Stimulated activated CD8-positive, alpha-beta memory T cell treated with anti-CD3 and anti-CD28 coated beads, Interleukin-15, amount 100 ng/mL, for 4 hours (primary cell): ENCODE measurements at places on chromosomes 5 and 9.

DNA sequence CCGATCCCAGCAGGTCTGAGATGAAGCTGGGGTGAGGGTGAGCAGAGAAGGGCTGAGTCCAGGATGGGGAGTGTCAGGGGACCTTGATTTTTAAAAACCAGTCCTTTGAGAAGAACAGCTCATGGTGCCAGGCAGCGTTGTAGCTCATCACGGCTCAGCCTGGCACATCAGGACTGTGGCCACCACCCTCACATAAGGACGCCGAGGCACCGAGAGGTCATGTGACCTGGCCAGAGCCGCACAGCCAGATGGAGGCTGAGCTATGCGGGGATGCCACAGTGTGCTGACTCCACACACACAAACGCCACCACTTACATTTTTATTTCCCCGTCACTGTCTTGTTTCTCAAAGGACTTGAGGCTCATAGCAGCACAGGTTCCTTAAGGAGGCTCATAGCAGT, 32.9 kb upstream of the CEP72 start:
- DNase-seq, result no peak

DNA sequence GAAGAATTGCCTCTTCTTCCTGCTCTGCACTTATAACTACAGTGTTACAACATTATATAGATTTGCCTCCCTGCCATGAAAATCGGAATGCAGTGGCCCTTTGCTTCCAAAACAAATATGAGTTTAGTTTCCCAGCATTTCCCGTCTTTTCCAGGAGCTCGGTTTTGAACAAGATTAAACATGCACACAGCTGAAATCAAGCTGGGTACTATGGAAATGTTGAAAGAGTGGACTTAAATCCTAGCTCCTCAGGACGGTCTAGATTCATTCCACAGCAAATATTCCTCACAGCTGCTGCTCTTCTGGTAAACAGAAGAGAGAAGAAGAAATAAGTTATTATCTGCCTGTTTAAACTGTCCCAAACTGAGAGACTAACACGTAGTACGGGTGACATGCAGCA, 161.4 kb downstream of the PIK3R1 start:
- no peak for DNase-seq

GRCh38 chr5:133851521-133851920, 116.9 kb downstream of the C5orf15 start:
- DNase-seq, result no peak

DNA sequence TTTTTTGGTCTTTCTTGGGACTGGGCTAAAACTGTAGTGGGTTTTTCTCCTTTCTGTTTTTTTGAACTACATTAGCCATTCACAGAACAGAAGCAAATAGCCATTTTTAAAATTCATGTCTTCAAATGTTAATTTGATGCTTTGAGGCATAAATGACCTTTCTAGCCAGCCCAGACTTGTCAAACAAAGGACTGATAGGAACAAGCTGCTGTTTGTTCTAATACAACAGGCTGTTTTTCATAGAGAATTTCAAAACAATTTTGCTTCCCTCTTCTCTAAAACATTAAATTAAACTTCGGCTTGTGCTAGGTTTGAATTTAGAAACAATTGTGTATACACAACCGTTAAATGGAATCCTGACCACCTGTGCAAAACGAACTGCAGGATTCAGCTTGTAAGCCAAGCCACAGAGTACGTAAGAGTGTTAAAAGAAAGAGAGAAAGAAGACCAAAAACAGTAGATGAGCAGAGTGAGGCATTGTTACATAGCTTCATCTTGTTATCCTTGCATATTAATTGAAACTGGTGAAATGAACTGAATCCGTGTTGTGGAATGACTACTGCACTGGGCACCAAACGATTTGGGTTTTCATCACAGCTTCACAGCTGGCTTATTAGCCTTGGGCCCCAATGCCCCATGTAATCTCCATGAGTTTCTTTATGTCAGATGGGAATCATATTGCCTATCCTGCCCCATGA, 100.0 kb downstream of the ZSWIM6 start:
- no peak for DNase-seq

GRCh38 chr9:105457560-105458294, 9.9 kb downstream of the FSD1L start:
- DNase-seq, result no peak

- DNase-seq, result no peak
Observed at GRCh38 chr5:135471726-135472125, 19.6 kb upstream of the TIFAB start.

DNA sequence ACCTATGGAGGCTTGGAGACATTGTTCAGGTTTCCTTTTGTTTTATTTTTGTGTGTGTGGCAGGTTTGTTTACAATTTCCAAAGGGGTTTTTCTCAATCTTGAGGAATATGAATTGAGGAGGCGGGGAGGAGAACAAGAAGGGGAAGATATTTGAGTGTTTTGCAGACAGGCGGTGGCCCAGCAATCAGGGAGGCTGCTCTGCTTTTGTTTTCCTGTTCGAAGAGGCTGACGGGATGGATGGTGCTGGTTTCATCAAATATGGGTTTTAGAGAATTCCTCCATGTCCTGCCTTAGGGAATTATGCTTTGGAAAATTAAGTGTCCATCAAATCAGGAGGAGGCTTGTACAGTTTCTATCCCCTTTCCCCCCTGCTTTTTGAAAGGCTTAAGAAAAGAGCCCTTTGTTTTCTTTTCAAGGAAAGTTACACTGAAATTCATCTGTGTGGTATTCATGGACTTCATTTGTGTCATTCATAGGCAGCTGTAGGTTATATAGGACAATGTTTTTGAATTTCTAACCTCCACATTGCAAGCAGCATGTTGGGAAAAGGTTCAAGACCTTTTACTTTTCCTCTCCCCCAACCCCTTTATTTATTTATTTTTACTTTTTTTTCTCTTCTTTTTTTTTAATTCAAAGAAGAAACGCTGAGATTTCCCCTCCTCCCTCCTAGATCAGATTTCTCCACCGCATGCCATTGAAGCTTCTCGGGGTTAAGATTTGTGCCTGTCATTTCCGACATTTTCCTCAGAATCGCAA, 107.4 kb downstream of the ZNF462 start:
- DNase-seq, result no peak

DNA sequence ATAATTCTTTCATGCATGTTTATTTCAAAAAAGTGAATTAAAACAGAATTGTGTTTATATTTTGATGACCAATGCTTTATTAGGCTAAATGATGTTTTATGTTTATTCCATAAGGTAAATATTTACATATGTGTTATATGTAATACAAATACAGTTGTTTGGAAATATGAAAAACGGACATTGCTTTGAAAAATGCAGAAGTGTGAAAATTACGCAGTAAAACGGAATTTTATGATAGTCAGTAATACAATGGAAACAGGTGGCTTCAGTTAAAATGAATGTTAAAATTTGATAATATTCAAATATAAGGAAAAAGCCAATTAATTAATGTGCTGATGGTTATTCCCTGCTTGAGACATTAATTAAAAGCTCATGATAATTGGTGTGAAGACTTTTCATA, 1633.8 kb downstream of the MAT2B start:
- DNase-seq, result no peak

- no peak for DNase-seq
Observed at GRCh38 chr9:121780177-121781040, 129.0 kb downstream of the DAB2IP start.

DNA sequence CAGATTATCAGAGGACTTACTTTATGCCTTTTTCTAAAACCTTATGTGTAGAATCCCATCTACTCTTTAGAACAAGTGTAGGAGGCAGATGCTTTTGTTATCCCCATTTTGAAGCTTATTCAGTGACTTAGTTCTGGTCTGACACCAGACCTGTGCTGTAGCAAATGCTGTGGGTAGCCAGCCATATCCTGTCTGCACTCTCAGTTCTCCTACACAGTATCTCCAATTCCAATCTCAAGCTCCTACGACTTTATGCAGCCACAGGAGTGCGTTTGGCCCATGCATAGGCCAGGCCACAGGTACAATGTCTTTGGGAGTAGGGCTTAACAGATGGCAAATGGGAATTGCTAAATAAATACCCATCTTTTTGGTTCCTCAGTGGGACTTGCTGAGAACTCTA, 292.6 kb downstream of the MCTP1 start:
- DNase-seq, result no peak

DNA sequence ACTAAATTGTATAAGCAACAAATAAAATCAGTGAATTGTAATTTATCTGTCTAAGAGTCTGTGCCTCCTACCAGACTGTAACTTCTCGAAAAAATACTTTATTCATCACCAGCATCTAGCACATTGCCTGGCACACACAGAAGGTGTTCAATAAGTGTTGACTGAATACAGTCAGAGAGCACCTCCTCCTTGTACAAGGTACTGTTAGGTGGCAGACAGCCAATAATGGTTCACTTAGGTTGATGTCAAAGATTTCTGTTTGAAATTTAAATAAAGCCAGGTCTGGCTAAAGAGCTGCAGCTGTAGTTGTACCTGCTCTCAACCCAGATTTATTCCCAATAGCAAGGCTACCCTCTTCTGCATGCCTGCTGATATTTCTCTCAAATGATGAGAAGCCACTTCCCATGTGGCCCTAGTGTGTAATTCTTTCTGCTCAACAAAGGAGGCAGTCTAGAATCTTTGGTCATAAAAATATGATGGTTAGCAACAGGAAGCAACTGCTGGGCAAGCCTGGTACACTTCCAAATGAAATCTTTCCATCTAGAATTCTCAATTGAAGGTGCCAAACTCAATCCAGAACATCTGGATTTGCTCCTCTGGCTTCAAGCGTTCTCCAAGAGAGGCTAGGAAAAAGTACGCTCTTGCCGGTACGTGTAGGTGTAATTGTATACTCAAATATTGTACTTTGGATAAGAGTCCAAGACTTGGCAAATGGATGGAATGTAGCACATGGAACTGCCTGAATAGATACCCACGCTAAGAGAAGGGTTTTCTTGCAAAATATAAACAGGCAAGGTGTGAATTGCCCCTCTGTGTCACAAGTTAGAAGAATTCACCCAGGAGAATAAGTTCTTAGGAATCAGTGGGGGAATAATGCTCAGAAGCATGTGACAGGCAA, 95.6 kb downstream of the NR6A1 start:
- no peak for DNase-seq

- DNase-seq, result peak; percentile 3
Observed at GRCh38 chr5:156934450-156935211, 28.4 kb downstream of the TIMD4 start.

DNA sequence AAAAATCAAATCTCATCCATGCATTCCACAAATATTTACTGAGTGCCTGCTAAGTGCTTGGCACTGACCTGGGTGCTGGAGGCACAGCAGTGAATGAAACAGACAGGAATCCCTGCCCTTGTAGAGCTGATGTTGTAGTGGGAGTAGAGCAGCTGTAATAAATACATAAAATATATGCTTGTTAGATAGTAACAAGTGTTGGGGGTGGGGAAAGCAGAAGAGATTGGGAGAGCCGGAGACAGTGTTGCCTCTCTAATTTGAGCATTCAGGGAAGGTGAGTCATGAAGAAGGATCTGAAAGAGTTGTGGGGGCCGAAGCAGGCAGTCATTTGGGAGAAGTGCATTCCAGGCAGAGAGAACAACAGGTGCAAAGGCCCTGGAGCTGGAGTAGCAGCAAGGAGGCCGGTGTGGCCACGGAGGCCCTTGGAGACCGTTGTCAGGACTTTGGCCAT, 97.9 kb downstream of the ZNF618 start:
- DNase-seq, result no peak

DNA sequence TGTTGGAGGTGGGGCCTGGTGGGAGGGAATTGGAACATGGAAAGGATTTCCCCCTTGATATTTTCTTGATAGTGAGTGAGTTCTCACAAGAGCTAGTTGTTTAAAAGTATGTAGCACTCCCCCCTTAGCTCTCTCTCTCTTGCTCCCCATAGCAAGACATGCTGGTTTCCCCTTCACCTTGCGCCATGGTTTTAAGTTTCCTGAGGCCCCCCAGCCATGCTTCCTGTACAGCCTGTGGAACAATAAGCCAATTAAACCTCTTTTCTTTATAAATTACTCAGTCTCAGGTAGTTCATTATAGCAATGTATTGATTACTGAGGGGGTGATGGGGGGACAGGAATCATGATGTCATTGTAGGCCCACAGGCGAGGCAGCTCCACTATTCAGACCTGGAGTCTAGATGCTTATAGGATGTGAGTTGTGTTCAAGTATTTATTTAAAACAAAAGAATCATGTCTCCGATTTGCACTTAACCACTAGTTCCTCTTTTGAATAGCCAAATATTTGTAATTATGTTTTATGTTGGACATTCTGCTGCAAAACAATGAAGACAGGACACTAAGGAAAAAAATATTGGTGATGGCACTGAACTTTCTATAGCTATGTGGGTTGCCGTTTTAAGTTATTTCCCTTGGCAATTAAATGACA, 156.6 kb downstream of the TMEM38B start:
- no peak for DNase-seq

DNA sequence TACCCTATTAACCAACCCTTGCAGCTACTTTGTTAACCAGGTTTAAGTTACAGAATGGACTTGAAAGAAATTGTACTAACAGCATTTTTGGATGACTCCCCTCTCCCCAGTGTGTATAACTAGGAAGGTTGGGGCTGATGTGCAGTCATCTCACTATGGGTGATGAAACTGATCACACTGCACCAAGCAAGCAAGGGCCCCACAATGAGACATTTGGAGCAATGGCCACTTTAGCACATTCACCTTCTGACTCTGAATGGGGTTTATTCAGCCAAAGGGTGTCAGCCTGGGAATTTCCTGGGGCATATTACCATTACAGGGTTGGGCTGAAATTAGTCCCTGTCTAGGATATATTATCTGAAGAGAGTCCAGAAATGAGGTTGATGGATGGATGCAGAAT, 18.7 kb upstream of the CYFIP2 start:
- DNase-seq, result no peak

GRCh38 chr9:16487915-16488314, 382.6 kb downstream of the BNC2 start:
- DNase-seq, result no peak

DNA sequence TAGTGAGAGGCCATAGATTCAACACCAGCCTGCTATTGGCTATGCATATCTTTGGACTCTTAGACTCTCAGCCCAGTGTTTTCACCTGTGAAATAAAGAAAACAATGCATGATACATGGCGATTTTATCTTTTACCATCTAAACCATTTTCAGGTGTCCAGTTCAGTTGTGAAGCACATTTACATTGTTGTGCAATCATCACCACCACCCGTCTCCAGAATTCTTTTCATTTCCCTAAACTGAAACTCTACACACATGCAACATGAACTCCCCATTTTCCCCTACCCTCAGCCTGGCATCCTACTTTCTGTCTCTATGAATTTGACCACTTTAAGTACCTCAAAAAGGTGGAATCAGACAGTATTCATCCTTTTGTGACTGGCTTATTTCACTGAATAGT, 420.6 kb downstream of the MED10 start:
- DNase-seq, result no peak

GRCh38 chr9:133656211-133657119, 20.3 kb downstream of the DBH start:
- DNase-seq, result no peak

DNA sequence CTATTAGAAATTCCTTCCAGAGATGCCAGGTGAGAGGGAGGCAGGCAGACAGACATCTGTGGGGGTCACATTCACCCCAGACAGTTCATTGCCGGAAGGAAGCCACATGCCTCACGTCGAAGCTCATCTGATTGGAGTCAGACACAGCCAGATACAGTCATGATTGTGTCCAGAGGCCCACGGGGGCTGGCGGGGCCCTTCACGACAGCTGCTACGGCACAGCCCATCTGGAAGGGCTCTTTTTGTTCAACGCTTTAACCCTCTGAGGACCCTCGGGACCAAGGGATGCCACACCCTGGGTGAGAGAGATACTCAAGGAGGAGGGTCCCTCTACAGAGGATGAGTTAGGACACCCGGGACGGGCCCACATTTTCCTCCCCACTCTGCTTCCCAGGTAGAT, 31.9 kb upstream of the GABRP start:
- no peak for DNase-seq
